ENCODE measurements at places on chromosomes 3 and 15.

- DNase-seq = no peak
These were observed 105.1 kb upstream of the SLC6A6 start for GRCh38 chr3:14297305-14297704.

DNA sequence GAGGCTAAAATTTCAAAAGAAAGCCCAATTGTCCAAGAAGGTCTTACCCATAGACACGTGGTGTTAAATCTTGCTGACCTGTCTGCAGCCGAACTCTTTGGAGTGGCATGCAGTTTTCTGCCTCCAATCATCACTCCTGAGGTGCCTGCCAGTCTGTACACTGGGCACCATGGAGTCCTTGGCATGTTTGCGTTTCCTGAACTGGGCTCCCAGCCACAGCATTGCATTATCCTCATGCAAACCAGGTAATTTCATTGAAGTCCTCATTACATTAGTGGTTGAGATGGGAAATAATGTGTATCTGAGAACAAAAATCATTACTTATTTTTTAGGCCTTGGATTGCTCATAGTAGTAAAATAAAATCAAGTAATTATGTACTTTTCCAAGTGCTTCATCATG, 152.3 kb downstream of the AKAP13 start:
- no peak for DNase-seq

DNA sequence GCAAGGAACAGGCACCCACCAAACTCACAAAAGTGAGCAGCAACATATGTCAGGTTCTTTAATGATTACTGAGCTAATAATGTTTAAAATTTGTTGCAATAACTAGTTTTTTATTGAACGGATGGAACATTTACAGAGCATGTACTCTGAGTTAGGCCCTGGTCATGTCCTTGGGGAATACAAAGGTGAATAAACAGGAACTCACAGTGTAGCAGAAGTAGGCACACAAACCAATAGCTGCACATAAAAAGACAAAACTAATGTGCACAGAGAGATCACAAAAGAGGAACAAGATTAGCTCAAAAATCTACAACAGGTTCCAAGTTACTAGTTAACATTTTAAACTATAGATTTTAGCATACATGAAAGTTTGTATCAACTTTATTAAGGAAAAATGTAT, 505.3 kb upstream of the PPP2R3A start:
- DNase-seq = no peak

GRCh38 chr3:118863731-118864322, 170.8 kb downstream of the IGSF11 start:
- DNase-seq = no peak

GRCh38 chr3:65846936-65847335, 191.8 kb downstream of the MAGI1 start:
- no peak for DNase-seq

- DNase-seq = no peak
These were observed 36.0 kb downstream of the THBS1 start for GRCh38 chr15:39616731-39617455.

- DNase-seq = no peak
These were observed 36.2 kb upstream of the FLNB start for GRCh38 chr3:57971975-57972374.

DNA sequence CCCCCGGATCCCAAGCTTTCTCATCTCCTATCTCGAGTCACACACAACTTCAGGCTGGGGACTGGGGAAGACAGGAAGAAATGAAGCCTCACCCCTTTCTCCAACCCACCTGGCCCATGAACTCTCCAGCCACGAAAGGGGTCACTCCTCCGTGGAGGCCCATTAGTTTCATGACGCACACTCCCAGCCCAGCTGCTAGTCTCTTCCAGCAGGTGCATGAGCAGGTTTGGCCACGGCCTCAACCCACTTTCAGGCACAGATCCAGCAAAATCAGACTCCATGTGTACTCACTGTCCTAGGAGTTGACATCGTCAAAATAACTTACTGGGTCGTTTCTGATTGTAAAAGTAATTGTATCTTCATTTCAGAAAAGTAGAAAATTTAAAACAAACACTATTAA, 76.6 kb downstream of the C3orf70 start:
- no peak for DNase-seq

DNA sequence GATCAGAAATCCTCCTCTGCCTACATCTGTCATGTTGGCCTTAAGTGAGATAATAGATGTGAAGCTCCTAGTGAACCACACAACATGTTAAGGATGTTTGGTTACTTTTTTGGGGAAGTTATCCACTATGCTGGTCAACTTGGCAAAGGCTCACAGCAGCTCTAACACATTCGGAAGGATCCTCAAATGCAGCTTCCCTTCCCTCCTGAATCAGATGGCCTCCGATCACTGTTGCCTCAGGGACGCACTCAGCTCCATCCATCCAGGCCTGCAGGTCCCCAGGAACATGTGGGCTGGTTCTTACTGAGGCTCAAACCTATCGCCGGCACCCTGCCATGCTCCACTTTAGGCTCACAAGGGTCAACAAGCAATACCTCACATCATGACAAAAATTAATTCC, 67.9 kb downstream of the CORO2B start:
- no peak for DNase-seq

GRCh38 chr3:77526573-77527113, 486.7 kb downstream of the ROBO2 start:
- DNase-seq = no peak

GRCh38 chr15:46872286-46872980, 844.9 kb upstream of the SEMA6D start:
- no peak for DNase-seq

DNA sequence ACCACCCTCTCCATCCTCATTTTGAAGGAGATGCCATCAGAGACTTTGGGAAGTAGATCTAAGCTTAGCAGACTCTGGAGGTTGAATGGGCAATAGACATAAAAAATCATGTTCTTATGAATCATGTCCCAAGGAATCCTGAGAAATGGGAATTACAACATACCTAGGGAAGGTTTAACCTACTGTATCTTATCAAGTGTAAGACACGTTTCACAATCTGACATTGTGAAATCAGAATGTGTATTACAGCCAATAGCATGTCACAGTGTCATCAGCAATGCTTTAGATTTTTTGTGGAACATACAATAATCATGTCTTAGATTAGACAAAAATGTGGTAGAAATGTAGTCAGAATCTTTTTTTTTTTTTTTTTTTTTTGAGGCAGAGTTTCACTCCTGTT, 332.4 kb upstream of the TLE3 start:
- DNase-seq = no peak

DNA sequence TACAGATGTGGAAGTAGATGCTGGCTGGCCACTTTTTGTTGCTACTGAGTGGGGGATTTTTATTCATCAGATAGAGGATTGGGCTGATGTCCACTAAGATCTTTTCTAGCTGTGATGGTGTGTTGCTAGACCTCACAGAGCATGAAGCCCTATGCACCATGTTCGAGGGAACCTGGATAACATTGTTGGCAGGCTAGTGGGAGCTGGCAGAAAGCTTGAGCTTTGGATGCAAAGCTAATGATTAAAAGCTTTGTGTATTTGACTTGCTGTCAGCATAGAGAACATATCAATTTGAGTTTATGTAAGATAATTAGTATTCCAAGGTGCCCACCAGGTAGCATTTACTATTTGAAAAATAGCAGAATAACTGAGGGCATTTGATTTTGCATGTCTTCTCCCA, 59.1 kb downstream of the ST6GAL1 start:
- no peak for DNase-seq

- no peak for DNase-seq
These were observed 14.0 kb downstream of the TRIM71 start for GRCh38 chr3:32831791-32832190.

- no peak for DNase-seq
These were observed 80.7 kb upstream of the ALDH1L1 start for GRCh38 chr3:126261037-126261436.

- no peak for DNase-seq
These were observed 18.6 kb downstream of the SAMD7 start for GRCh38 chr3:169929830-169930519.

DNA sequence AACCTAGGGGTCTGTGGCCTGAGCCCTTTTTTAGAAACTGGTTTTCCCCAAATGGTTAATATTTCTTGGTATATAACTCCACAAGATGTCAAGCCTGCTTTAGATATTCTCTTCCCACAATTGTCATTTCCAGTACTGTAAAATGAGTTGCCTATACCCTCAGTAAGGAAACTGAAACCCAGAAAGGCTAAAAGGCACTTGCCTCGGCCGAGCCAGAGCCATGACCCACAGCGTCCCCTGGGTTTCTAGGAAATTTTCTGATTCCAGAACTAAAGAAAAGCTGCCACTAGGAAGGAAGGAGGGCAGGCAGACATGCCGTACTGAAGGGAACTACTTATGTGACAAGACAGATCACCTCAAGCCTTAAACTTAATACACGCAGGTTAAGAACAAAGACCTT, 59.1 kb downstream of the ATP8B4 start:
- DNase-seq = no peak

GRCh38 chr3:44825264-44825925, 36.3 kb upstream of the TMEM42 start:
- DNase-seq = no peak

DNA sequence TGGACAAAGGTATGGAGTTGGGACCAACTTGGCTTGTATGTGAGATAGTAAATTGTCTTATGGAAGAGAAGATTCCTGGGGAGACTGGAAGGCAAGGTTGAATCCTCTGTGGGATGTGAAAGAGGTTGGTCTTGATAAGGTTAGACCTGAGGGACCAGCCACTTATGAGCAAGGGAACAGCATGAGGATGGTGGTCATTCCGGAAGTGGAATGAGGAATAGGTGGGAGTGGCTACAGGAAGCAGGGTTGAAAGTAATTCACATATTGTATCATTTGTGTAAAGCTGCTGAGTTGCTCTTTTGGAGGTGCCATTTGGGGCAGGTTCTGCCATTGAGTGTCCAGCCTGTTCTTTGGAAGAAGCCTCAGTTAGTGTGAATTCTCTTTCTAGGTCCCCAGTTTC, 13.2 kb downstream of the USP13 start:
- no peak for DNase-seq

DNA sequence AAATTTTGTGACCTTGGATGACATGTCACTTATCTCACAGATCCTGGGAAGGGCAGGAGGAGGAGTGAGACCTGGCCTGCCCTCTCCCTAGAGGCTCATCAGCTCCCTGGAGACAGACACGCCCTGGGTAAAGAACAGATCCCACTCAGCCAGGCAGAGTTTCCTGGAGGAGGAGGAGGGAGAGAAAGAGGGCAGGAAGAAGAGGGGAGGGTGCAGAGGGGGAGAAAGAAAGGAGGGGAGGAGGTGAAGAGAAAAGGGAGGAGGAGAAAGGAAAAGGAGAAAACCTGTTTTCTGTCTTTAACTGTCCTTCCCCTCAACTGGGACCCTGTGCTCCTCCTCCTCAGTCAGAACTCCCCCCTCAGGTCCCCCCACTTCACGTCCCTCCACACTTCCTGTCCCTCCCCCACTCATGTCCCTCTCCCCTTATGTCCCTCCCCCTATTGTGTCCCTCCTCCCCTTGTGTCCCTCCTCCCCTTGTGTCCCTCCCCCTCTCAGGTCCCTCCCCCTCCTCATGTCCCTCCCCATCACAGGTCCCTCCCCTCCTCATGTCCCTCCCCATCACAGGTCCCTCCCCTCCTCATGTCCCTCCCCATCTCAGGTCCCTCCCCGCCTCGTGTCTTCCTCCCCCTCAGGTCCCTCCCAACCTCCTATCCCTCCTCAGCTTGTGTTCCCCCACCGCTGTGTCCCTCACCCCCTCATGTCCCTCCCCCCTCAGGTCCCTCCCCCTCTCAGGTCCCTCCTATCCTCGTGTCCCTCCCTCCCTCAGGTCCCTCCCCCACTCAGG, 52.3 kb upstream of the CGNL1 start:
- no peak for DNase-seq

- no peak for DNase-seq
These were observed 30.7 kb upstream of the WDR49 start for GRCh38 chr3:167684388-167684993.

DNA sequence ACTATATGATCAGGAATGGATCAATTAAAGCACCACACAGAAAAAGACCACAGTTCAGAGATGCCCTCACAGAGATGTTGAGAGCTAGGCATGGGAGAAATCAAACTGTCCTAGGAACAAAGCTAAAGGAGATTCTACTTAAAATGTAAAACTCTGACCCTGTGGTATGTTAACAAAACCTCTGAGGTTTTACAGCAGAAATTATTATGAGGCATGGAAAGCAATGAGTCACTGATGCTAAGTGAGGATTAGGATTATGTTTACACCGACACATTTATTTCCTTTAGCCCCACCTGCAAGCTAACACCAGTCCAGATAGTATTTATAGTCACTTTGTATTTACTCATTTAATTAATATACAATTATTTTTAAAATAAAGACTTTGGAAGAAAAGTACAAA, 1242.2 kb downstream of the OTOL1 start:
- no peak for DNase-seq

DNA sequence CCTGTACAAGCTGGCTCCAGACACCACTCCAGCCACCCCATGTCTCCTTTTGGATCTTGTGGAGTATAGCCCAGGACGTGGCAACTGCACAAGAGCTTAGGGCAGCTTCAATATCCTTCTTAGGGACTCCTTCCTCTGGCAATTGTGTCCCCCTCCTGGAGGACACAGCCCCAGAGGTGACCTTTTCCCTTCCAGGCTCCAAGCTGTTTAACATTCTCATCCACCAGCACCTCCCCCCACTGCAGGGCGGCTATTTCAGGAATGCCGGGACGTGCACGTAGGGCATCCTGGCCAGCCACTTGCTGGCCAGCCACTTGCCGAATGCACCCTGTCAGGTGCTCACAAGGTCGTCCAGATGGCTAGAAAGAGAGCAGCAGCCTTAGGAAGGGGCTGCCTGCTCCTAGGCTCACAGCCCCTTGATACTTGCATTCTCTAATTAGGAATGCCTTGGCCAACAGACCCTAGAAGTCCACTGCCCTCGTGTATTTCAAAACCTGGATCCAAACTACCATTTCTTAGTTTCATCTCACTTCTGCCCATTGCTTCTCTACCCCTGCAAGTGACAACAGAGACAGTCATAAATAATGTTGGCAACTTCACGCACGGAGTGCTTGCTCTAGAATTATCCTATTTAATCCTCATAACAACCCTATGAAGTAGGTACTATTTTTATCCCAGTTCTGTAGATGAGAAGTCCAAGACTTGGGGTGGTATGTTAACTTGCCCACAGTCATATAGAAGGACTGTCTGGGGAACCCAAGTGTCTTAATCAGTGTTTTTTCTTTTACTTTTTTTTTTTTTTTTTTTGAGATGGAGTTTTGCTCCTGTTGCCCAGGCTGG, 24.5 kb upstream of the IDH2 start:
- DNase-seq = no peak

DNA sequence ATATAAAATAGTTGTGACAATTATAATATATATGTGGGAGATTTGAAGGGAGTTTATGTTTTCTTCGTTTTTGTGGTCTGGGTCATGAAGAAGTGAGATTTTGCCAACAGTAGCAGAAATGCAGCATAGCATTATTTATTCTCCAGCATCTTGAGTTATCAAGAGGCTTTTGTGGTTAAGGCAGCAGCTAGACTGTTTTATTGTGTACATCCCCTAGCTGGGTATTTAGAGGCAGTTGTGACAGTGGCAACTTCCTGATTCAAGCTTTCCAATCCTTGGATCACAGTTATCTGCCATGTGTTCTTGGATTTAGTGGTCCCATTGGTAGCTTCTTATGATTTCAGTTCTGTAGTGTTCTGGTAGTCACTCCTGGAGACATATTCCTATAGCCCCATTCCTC, 29.0 kb downstream of the ARIH1 start:
- DNase-seq = no peak

Data from activated CD8-positive, alpha-beta memory T cell treated with anti-CD3 and anti-CD28 coated beads for 48 hours (primary cell).